Subcutaneous preadipocyte (primary cell): ENCODE measurements at places on chromosomes 11 and 22. TPM values are rescaled to one million over a fixed set of nuclear protein-coding genes. Genes with fewer than 3 reads are reported as not detected.

The OR8B12 gene
- not detected in 2 replicates for total RNA-seq

The OR5B3 gene
- total RNA-seq: not detected in 2 replicates

The RFPL3 gene
- total RNA-seq: not detected in 2 replicates

The SCUBE1 gene
- total RNA-seq: not detected in 2 replicates

The CHEK2 gene
- total RNA-seq: 23.5 and 25.8 TPM in 2 replicates
